ENCODE measurements at places on chromosomes 4 and X.
A peak's percentile ranks its signal among the peaks of the same experiment; 100 is the strongest.

GRCh38 chr4:80294206-80294605 lies 27.7 kb downstream of the FGF5 start:
- no peak for DNase-seq

- no peak for DNase-seq
These were observed 555.0 kb upstream of the DIPK2B start for GRCh38 chrX:45755703-45756102.

DNA sequence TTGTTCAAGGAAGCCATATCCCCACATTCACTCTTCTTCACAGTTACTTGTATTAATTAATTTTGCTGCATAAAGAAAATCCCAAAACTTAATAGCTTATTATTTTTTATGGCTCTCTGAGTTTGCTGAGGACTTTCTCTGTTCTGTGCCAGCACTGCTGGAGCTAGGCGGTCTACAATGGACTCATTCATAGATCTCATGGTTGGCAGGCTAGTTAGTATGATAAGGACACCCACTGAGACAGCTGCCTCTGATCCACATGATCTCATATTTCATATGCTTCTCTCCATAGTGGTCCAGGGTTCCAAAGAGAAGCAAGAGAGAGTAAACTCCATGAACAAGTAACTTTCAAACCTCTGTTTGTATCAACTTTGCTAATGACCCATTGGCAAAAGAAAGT lies 170.2 kb downstream of the ADGRA3 start:
- no peak for DNase-seq

GRCh38 chrX:69015564-69016292 lies 149.5 kb downstream of the PJA1 start:
- no peak for DNase-seq

DNA sequence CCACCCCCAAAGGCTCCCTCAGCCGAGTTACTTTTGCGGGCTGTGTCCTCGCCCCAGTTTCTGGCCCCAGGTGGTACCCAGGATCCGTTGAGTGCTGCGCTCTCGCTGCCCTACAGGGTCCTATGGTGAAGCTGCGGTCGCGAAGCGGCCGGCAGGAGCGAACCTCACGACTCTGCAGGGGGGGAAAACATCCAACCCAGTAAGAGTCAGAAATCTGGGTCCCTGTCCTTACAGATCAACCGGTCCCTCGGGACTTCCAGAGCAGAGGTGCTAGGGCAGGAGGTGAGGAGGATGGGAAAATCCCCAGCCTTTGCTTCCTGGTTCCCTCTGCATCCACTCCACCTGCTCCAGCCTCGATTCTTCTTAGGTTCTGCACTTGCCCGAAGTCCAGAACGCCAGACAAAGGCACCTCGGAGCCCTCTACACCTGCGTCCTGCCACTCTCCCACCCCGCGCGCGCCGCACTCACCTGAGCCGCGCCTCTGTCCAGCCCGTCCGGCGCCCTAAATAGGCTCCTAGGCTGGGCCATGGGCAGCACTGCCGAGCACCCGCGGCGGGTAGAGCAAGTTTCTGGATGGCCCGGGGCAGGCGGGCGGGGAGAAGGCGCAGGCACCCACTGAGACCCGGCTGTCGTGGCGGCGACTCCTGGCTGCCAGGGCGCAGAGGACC lies at the start of gene HS3ST1:
Gene HS3ST1, minus strand, starts transcription at position 664 of the 668 bp plus-strand sequence. CDS start 28,889 bp downstream, outside the sequence.
- peak; percentile 31 for DNase-seq

DNA sequence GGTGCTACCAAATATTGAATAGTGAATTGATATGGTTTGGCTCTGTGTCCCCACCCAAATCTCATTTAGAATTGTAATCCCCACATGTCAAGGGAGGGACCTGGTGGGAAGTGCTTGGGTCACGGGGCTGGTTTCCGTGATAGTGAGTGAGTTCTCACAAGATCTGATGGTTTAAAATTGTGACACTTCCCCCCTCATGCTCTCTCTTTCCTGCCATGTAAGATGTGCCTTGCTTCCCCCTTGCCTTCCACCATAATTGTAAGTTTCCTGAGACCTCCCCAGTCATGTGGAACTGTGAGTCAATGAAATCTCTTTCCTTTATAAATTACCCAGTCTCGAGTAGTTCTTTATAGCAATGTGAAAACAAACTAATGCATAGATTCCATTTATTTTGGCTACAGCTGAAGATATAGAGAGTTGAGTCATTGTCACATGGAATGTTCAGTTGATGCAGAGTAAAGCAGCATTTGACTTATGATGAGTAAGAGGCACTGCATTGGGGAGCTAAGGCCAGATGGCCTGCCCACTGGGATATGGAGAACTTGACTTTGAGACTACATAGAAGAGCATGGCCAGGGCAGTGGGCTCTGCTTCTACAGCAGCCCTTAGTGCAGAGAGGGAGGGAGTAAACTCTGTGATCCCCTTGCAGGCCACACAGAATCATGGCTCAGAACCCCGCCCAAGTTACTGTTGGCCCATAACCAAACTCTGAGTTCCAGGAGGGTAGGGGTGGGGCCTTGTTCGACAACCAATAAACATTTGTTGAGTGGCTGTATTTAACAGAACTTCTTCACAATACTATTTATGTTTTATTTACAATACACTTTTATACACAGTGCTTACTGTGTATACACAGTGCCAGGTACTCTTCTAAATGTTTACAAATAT lies 34.2 kb downstream of the RAI2 start:
- DNase-seq: no peak

DNA sequence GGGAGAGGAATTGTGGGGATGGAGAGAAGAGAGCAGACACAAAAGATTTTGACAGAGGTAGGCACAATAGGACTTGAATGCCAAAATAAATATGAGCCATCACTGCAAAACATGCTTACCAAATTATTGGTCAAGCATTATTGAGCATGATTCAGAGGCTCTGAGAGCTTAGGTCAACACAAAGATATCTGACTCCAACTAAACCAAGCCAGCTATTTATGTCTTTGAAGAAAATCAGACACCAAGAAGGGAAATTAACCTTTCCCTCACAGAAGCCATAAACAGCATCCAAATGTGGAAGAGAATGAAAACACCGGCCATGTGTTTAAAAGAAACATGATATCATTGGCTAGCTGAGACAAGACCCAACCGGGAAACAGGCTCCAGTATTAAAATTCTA lies 323.2 kb downstream of the RAB28 start:
- DNase-seq: no peak

- peak; percentile 14 for DNase-seq
These were observed 53.7 kb upstream of the FAAH2 start for GRCh38 chrX:57232658-57233360.

- peak; percentile 23 for DNase-seq
These were observed 37.9 kb upstream of the OTUD4 start for GRCh38 chr4:145218251-145218650.

DNA sequence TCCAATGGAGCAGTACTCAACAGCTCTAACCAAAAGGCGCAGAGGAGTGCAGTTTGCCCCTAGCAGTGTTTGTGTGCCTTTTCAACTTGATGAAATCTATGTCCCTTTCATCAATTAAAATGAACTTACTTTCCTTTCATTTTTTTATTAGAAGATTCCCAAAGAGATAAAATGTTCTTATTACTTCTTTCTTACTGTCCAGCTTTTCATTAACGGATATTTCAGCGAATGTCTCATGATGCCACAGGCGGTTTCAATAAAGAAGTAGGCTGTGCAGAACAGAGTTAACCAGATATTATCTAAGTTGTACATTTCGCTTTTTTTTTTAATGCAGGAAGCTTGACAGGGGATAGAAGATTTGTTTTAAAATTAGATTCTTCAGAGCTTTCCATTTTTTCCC lies 3.4 kb upstream of the MAOB start:
- no peak for DNase-seq

- no peak for DNase-seq
These were observed 29.2 kb downstream of the GABRB1 start for GRCh38 chr4:47060561-47060960.

- DNase-seq: no peak
These were observed 578 bp upstream of the CORIN start for GRCh38 chr4:47838445-47838844.

- DNase-seq: no peak
These were observed 758.1 kb downstream of the RAPGEF2 start for GRCh38 chr4:159860945-159861344.

DNA sequence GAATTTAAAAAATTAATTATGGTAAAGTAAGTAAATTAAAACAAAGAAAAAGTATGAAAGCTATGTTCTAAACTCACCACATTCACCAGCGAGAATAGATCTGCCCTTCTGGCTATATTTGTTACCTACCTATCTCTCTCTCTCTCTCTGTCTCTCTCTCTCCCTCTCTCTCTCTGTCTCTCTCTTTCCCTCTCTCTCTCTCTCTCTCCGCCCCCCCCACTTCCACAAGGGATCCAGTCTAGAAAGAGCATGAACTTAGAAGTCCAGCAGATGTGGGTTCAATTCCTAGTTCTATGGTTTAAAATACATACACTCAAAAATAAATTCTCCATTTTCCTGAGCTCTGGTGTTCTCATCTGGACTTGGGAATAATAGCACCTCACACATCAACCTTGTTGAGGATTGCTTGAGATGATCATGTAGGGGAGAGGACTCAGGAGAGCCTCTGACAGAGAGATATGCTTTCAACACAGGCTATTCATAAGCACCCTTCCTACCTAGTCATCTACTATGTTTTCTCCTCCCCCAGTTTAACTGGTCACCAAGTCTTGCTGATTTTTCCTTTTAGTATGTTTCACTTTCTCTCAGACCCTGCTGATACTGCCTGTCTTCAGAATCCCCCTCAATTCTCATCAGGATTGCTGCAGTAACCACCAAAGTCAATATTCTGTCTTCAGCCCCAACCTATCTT lies 64.7 kb downstream of the SLC7A11 start:
- DNase-seq: no peak

DNA sequence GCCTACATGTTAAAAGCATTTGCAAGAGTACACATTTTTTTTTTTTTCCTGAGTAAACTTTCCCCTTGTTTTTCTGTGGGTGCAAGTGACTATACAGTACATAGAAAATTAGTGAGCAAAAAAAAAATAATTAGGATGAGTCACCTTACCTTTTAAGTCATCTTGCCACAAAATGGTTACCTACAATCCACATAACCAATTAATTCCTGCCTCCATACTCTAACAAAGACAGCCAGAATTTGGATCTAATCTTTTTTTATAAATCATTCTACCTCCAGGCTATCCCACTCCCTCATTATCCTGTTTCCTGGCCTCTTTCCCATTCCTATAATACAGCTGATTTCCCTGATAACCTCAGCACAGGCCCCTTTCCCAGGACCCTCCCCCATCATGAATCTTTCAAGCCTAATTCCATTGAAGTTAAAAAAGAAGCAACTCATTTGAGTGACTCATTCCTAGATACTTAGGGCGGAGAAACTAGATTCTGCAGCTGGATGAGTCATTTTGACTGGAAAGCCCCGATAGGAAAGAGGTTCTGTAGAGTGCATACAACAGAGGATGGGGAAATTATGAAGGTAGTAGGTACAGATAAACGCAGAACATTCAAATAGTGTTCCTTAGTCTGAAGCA lies 128.2 kb downstream of the C4orf51 start:
- peak; percentile 41 for DNase-seq

- DNase-seq: no peak
These were observed 251.1 kb downstream of the DCLK2 start for GRCh38 chr4:150329373-150329772.

DNA sequence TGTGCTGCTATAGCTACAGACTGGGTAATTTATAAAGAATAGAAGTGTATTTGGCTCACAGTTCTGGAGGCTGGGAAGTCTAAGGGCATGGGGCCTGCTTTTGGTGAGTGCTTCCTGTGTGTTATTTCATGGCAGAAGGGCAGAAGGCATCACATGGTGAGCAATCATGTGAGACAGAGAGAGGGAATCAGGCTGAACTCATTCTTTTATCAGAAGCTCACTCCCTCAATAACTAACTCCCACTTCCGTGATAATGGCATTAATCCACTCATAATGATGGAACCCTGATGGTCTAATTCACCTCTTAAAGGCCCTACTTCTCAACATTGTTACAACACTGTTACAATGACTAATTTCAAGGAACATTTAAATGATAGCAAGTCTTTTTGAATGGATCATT lies 129.4 kb downstream of the FAT4 start:
- DNase-seq: no peak

DNA sequence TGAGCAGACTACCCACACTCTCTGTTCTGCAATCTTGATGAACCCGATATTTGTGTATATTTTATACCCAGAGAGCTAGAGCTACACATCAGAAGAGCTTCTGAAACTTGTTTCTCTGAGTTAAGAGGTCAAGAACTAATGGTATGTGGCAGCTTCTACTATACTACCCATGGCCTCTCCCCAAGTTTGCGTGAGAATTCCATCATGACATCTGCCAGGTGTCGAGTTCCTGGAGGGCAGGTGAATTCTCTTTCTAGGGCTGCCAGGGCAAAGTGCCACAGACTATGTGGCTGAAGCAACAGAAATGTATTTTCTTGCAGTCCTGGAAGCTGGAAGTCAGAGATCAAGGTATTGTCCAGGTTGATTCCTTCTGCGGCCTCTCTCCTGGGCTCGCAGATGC lies 4.4 kb downstream of the SORCS2 start:
- DNase-seq: no peak
